ENCODE measurements at places on chromosomes 3 and 15.

GRCh38 chr3:155019575-155019974 lies 60.5 kb upstream of the MME start:
- peak; percentile 24 for DNase-seq

- no peak for DNase-seq
Observed at GRCh38 chr15:62287066-62287857, 122.2 kb upstream of the C2CD4B start.

DNA sequence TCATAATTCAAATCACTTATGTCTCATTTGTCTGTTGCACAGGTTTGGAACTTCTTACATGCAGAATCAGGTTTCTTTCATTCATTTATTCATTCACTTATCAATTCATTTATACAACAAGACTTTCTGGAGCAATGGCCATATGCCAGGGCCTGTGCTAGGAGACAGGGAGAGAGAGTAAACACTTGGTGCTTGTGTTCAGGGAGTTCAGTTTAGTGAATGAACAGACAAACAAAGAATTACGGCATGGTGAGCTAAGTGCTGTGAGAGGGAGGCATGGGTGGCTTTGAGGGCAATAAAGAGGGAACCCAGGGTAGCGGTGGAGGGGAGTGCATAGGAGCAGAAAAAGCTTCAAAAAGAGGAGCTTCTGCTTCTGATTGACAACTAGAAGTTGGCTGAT lies 8.5 kb upstream of the IREB2 start:
- DNase-seq, result no peak

DNA sequence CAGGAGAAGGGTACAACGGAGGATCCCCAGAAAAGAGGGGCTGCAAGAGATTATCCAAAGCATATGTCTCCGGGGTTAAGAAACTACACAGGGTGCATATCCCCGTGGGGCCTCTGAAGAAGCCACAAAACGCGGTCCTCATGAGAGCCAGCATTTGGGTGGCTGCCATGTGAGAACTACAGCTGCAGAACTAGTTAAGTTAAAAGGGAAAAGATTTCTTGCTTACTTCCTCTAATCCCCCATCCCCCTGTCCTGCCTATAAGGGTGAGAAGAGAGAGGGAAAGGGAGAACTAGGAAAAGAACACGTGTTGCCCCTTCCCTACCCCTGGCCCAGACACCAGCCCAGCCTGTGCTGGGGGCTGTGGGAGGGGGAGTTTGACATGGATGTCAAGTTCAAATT lies 70.4 kb upstream of the PCSK6 start:
- no peak for DNase-seq

GRCh38 chr15:28861031-28861534 lies 12.6 kb upstream of the GOLGA6L7 start:
- no peak for DNase-seq

DNA sequence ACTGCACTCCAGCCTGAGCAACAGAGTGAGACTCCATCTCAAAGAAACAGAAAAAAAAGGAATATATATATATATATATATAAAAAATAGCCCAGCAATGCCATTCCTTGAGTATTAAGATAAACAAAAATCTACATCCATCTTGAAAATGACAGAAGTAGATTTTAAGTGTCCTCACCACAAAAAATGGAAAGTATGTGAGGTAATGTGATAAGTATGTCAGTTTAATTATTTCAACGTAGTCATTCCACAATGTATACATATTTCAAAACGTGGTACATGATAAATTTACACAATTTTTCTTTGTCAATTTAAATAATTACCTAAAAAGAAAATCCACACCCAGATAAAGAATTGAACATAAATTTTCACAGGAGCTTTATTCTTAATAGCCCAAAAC lies 54.9 kb downstream of the HCN4 start:
- no peak for DNase-seq

GRCh38 chr3:71672340-71672739 lies 52.9 kb downstream of the EIF4E3 start:
- no peak for DNase-seq

GRCh38 chr3:35900079-35900478 lies 260.8 kb downstream of the ARPP21 start:
- DNase-seq, result no peak

- DNase-seq, result peak; percentile 4
Observed at GRCh38 chr3:54696313-54696712, 231.5 kb downstream of the LRTM1 start.

GRCh38 chr3:109852283-109852682 lies 514.9 kb upstream of the DPPA4 start:
- DNase-seq, result no peak

GRCh38 chr3:159416856-159417255 lies 571.8 kb upstream of the IL12A start:
- no peak for DNase-seq

DNA sequence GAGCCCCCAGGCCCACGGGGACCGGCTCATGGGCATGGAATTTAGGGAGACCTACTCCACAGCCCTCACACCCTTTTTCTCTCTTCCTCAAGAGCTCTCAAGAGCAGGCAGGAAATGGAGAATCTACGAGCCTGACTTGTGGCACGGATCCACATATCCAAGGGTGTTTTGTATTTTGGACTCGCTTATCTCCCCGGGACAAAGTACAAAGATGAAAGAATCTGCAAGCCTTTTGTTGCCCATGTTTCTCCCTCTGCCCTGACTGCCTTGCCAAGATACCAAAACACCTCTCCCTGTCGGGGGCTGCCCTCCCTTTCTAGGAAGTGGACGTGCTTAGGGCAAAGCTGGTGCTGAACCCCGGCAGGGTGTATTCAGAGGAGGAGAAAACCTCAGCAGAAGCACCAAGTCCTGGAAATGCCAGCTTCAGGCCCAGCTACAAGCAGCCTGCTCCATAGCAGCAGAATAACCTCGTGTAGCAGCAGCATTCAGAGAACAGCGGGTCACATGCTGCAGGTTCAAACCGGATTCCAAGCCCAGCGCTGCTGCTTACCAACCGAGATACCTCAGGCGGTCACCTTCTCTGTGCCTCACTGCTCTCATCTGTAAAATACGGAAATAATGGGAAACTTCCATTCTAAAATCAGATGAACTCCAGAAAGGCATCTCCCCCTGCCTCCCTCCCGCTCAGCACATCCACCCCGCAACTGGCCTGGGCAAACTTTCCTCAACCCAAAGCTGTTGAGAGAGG lies 35.2 kb downstream of the DNASE1L3 start:
- DNase-seq, result peak; percentile 45

DNA sequence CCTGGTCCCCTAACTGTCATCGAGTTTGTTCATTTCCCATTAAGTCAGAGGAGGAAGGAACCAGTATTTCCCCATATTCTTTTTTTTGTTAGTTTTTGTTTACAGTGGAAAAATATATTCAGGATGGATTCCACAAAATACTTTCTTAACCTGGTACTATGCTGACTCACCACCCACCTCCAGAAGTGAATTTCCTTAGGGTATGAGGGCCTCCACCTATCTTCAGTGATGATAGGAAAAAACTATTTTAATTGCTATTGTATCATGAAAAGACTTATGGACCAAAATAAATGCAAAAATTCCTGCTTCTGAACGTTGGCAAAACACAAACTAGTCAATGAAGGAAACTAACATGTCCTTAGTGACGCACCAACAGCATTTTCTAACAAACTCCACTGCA lies 64.2 kb upstream of the FOXP1 start:
- peak; percentile 38 for DNase-seq

DNA sequence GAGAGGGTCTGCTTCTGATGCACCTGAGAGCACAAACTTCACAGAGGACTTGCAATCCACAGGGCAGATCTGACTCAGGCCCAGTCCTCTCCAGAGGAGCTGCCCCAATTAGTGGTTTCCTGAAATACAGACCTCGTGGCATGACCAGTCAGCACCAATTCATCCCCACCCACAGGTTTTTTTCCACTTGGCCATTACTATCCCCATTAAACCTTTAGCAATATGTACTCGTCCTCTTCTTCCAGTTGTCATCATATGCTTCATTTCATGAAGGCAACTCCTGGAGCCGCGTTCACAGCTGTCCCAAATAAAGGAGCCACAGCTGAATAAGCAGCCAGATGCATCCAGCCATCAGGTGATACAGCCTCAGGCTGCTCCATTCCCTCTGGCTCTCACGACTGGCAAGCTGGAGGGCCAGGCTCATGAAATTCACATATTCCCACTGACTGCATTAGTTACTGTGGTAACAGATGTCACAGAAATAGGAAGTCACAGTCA lies 163.1 kb downstream of the FMN1 start:
- peak; percentile 76 for DNase-seq

- DNase-seq, result no peak
Observed at GRCh38 chr3:86173401-86173800, 817.5 kb downstream of the VGLL3 start.

DNA sequence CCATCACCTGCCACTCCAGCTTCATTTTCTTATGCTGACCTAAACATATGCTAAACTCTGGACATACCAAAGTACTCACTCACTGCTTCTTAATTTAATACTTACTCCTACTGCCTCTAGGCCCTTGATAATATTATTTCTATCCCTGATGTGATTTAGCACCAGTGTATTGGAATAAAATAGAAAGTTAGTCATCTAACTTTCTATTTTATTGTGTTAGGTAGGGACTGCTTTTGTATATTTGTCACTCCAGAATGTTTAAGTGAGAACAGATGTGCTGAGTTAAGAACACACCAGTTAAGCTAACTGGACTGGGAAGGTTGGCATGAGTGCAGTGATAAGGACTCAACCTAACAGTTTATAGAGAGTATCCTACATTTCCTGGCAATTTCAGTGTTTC lies 6.5 kb upstream of the CLDN16 start:
- DNase-seq, result peak; percentile 50

DNA sequence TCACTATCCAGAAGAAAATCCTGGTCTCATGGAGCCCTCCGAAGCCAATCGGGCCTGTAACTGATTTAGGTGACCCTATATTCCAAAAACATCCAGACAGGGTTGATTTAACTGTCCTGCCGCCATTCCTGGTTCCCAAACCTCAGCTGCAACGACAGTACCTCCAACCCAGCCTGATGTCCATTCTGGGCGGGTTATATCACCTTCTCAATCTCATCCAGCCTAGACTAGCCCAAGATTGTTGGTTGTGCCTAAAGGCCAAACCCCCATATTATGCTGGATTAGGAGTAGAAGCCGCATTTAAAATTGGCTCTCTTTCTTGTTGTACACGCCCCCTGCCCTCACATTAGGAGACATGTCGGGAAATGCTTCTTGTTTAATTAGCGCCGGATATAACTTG lies 36.7 kb downstream of the ZBTB11 start:
- no peak for DNase-seq

DNA sequence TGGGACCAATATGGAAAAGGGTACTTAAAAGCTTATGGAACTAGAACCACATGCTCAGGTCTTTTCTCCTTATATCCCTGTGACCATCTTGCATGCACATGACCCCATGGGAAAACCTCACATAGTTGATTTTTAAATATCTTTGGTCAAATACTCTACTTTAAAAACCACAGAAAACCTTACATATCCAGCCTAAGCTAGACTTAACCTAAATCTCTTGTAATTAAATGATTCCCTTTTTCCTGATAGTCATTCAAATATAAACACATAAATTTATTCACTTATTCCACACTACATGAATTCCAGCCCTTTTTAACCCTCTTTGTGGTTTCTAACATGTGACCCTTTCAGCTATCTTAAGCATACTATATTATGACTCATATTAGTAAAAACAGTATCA lies 46.8 kb downstream of the DNAJC13 start:
- DNase-seq, result no peak

DNA sequence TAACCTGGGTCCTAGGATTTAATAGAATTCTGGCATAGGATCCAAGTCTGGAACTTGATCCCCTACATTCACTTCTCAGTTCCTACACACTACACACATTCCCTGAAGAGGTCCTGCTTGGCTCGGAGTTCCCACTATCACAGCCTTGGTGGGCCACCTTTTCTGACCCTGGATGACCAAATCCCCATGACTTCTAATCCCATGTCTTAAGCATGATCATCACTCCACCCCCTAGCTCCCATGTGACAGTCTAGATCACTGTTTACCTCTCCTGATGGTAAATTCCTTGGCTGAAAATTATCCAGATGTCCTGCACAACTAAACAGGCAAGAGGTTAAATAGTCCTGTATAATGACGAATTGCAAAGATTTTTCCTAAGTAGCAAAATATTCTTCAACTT lies 40.3 kb downstream of the DUT start:
- DNase-seq, result no peak

DNA sequence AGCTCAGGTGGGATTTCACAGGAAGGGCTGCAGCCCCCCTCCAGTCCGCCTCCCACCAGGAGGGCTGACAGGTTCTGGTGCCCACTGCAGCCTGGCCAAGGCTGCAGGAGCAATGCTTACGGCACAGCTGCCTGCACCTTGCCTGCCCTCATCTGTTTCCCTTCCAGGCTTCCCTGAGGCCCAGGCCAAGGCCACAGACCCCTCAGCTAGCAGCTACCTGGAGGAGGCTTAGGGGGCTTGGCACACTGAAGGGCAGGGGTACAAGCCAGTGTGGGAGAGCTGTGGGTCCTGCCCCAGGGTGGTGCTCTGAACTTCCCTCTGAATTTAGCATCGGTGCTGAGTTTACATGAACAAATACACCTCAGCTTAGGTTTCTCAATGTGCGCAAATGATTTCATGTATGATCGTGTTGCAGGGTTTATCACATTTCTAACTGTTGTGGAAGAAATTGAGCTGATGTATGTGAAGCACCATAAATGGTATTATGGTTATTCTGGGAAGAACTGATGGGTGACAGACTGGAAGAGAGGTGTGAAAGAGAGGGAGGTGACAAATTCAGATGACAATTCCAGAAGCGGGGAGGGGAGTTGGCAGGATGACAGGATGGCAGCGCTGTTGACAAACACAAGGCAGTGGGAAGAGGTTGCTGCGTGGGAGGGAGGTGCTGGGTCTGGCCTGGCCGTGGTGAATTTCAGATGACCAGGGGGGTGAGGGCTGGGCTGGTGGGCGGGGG lies 6.1 kb downstream of the RHCG start:
- no peak for DNase-seq

- DNase-seq, result no peak
Observed at GRCh38 chr3:12465836-12466225, 18.4 kb upstream of the TSEN2 start.

GRCh38 chr3:8532251-8532871 lies 30.7 kb downstream of the LMCD1 start:
- DNase-seq, result peak; percentile 19

DNA sequence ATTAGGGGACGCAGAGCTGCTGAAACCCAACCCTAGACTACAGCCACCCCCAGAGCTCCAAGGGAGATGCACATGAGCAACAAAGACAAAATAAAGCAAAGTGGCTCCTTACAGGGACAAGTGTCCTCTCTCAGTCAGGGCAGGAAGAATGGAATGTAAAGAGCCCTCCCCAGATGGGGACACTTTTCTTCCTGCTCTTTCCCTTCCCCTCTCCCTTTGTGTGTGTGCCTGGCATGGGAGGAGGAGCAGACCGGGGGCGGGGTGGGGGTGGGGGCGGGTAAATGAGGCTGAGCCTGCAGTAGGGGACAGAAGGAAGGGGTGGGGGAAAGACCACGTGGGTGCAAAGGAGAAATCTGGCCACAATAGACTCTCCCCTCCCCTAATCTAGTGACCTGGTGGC lies 37.4 kb downstream of the ACAA1 start:
- DNase-seq, result no peak

Data from epithelial cell of esophagus (primary cell).